ENCODE measurements at places on chromosomes 13 and 19.

GRCh38 chr19:52453324-52454094 is at the start of gene ZNF578:
ZNF578 (plus strand) TSS chr19:52453553; CDS start chr19:52501846, 48,293 bp downstream.
- peak; percentile 76 for DNase-seq

- DNase-seq, result no peak
Measured at GRCh38 chr13:33578786-33579185, 239.2 kb upstream of the RFC3 start.

DNA sequence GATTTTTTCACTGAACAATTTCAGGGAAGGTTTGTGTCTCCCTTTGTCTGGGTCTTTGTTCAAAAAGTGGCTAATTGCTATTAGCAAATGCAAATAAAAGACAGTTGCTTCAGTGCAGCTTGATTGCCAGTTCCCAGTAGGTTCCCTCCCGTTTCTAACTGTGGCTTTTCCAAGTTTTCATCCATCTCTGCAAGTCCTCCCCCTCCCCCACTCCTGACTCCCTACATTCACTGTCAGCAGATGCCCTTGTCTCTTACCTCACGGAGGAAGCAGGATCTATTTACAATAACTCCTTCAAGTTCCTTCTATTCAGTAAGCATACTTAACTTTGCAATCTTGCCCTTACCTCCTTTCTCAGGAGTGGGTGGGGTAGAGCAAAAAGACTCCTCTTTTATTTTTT is 55.4 kb upstream of the SCEL start:
- DNase-seq, result no peak

DNA sequence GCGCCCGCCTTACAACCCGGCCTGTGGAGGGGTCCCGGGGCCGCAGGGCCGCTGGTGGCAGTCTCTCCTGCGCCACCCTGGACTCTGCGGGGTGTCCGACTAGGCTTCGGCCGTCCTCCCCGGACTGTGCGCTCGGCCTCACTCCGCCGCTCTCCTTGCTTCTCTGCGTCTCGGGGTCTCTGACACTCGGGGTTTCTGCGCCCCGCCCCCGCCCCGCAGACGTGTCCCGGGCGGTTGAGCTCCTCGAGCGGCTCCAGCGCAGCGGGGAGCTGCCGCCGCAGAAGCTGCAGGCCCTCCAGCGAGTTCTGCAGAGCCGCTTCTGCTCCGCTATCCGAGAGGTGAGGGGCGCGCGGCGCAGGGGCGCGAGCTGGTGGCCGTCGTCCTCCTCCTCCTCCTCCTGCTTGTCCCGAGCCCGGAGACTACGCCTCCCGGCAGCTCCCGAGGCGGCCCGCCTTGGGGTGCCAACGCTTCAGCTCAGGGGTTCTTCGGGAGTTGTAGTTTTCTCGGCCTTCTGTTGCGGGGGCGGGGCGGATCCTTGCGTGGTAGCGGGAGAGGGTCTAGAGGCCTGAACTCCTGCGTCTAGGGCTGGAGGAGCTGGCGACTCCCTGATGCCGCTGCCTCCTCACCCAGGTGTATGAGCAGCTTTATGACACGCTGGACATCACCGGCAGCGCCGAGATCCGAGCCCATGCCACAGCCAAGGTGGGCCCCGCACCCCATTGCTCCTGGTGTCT is 627 bp downstream of the LIN7B start:
- DNase-seq, result peak; percentile 72

DNA sequence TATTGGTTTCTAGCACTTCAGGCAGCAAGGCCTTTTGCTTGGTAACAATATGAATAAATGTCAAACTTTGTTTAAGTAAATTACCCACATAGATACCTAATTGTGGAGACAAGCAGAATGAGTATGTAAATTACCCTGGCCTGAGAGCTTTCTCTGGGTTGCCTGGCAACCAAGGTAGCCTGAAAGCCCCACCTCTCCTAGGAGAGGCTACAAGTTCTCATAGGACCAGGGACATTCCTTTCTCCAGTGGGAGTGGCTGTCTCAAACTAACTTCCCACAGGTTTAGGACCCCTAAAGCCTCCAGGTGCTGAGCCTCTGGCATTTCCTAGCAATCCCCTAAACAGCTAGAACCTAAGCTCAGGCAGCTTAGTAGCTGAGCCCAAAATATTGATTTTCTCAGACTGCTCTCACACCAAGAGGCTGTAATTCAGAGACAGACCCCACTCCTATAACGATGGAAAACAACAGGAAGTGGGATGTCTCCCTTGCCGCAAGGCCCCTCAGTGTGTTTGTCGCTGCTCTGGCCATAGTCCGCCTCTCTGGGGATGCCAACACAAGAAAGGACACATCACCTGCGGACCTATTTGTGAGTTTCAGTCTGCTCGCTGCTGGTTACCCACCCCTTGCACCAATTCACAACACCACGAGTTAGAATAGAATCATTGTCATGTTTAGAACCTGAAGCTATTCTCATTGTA is 207.3 kb downstream of the DLEU7 start:
- DNase-seq, result no peak

- DNase-seq, result no peak
Measured at GRCh38 chr13:38803531-38803930, 116.7 kb downstream of the FREM2 start.

GRCh38 chr13:19852766-19853165 is 10.7 kb downstream of the ZMYM5 start:
- DNase-seq, result no peak

DNA sequence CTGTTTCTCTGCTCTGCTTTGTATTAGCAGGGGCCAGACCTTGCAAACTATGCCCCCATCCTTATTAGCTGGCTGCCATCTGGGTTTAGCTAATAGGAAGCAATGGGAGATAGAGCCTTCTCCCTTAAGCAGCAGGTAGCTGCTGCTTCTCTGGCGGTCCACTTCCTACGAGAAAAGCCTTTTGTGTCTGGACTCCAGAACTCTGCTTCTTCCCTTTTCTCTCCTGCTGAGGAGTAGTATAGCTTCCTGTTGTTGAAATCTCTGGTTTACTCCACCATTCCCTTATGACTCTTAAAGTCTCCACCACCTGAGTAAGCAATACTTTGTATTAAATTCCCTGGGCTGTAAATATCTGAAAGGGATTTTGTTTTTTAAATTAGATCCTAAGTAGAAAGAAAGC is 147.1 kb downstream of the DNAJC15 start:
- no peak for DNase-seq

- DNase-seq, result no peak
Measured at GRCh38 chr13:76848596-76848995, 37.6 kb downstream of the KCTD12 start.

GRCh38 chr13:78409172-78409571 is 194.2 kb downstream of the POU4F1 start:
- no peak for DNase-seq

DNA sequence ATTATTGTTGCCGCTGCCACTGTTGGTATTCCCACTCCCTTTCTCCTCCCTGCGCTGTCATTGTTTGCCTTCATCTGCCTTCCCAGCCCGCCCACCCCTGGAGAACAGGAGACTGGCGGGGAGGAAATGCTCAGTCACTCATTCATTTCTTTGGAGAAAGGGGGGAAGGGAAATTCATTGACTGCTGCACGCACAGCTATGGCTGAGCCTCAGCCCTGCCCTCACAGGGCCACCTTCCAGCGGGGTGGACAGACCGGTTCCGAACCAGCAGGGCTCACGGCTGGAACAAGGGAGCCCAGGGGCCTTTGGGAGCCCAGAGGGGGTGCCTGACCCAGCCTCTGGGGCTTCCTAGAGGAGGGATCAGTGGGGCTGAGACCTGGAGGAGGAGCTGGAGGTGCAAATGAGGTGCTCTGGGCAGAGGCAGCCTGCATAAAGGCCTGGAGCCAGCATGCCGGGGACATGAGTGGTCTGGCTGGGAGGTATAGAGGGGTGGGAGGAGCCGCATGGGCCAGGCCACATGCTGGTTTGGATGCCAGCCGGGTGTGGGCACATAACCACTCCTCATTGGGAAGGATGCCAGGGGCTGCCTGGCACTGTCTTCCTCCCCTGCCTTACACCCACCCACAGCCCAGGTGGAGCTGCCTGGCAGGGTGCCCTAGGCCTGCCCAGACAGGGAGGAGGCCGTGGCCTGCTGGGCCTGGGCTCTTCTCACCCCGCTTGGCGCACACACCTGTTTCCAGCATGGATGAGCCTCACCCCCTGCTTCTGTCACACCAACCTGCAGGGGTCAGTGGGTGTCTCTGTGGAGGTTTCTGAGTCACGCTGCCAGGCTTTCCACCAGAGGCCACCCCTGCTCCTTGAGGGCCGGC is 26.8 kb downstream of the PPP5C start:
- no peak for DNase-seq

- DNase-seq, result no peak
Measured at GRCh38 chr13:98406971-98407370, 169.9 kb downstream of the STK24 start.

DNA sequence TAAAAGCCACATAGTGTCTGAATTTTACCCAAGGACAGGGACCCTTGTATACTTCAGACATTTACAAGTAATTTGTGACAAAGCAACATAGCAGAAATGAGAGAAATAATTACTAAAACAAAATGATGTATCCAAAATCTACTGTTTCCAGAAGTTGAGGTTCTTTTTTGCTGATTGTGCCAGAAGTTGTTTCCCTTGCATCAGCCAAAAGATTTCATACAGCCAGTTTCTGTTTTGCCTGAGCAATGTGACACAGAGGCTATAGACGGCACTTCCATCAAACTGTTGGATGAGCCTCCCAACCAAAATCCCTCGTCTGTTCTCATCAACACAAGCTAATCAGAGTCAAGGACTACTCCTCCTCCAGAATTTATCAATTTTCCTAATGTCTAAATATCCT is 913.2 kb upstream of the GPC6 start:
- DNase-seq, result no peak

DNA sequence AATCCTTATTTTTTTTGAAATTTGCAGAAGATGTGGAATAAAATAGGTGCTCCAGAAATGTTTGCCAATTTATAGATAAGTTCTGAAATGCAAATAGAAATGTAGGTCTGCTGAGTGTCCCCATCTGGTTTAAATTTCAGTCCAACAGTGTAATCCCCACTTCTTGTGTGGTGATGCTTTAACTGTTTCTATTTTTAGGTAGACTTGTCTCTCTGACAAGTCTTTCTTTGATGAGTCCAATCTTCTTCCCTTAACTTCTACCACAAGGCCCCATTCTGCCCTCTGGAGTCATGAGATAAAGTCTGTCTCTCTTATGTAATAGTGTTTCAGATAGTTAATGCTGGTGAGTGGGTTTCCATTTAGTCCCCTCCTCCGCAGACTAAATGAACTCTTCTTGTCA is 390.4 kb downstream of the RFC3 start:
- DNase-seq, result no peak

DNA sequence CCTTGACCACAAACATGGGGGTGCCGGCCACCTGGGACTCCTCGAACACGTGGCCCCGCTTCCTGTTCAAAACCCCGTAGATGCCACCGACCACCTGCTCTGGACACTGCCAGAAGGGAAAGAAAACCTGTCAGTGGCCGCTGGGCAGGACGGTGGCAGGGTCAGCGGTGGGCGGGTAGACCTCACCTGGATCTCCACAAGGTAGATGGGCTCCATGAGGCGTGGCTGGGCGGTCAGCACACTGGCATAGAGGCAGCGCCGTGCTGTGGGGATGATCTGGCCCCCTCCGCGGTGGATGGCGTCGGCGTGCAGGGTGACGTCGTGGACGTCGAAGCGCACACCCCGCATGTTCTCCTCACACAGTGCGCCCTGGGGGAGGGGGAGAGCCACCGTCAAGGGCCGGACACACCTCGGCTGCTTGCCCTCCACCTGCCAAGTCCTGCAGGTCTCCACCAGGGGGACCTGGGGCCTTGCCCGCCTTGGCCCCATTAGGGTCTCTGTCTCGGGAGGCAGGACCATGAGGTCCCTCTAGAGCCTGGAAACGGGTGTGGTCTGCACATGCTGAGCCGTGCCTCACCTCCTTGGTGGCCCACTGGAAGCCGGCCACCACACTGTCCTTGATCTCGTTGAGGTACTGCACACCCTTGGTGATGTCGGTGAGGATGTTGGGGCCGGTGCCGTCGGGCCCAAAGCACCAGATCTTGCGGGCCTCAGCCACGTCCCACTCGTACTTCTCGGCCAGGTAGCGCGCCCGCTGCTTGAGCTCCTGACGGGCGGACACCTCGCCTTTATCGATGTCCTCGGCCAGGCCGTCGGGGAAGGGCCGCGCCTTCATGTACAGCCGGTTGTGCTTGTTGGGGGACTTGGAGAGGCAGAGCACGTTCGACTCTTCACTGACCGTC is 6.6 kb upstream of the DAPK3 start:
- DNase-seq, result peak; percentile 43

DNA sequence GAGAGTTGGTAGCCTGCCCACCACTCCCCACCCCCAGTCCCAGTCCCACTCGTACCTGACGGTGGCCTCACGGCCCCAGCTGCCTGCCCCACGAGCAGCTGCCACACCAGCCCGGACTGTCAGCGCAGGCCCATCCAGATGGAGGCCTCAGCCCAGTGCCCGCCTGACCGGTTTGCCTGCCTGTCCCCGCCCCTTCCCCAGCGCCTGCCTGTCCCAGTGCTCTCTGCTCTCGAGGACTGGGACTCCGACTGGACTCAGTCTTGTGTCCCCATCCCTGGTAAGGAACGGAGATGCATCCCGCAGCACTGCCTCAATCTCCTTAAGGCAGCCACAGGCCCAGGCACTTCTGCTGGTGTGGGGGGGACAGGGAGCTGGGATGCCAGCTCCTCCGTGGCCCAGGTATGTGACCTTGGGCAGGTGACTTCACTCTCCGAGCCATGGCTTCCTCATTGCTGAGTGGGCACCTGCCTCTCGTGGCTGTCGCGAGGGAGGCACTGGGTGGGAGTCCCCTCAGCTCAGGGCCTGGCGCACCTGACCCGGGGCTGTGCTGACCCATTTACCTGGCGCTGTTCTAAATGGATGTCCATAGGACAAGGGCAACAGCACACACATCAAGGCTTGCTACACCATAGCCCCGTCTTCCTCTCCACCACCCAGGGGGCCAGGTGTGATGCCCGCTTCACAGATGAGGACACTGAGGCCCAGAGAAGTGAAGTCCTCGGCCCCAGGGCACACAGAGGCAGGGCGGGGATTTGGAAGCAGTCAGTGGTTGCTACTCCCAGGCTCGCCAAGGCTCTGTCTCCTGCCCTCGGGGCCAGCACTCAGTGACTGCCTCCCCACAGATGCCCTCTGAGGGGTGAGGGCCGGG is at the start of gene NKPD1:
TSS of gene NKPD1 (minus strand) at position 113 of the 868 bp plus-strand sequence. CDS start 832 bp downstream, outside the sequence.
- DNase-seq, result no peak

GRCh38 chr19:48118131-48118517 is 7.5 kb upstream of the PLA2G4C start:
- no peak for DNase-seq

DNA sequence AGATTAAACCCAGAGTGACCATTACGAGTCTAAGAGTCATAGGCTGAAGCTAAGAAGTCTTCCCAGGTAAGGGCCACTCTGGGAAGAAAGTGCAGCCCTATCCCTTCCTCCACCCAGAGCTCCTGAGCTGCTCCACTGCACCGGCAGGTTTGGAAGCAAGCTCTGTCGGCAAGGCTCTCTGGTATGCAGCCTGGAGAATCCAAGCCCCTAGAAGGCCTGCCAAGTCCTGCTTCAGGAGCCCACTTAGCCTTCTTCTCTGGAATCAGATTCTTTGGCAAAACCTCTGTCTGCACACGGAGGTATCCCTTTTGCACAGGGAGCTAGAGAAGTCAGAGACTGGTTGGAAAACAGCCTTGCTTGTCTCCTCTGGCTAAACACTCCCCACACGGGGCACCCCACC is 58.5 kb downstream of the CEBPG start:
- DNase-seq, result no peak

- DNase-seq, result no peak
Measured at GRCh38 chr13:86882107-86882506, 789.1 kb upstream of the SLITRK5 start.
